ENCODE measurements at places on chromosomes 6 and 20.

GRCh38 chr6:51992876-51993275 lies 94.5 kb downstream of the PKHD1 start:
- no peak for DNase-seq

DNA sequence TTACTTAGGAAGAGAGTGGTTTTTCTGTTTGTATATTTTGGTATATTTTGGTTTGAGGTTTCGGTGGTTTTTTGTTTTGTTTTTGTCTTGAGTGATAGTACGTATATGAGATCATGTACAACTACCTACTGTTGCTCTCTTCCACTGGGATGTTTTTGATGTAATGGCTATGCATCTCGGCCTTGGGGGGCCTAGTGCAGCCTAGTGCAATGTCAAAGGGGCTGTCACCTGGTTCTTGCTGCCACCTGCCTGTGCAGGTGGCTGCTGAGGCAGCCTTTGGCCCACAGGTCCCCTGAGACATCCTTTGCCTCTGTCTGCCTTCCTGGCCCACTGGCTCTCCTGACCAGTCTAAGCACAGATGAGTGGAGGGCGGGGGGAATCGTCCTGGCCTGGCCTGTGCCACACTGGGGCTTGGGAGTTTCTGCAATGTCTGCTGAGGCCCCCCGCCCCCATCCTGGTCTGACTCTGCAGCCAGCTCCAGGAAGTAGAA lies 546.6 kb downstream of the CD83 start:
- no peak for DNase-seq

DNA sequence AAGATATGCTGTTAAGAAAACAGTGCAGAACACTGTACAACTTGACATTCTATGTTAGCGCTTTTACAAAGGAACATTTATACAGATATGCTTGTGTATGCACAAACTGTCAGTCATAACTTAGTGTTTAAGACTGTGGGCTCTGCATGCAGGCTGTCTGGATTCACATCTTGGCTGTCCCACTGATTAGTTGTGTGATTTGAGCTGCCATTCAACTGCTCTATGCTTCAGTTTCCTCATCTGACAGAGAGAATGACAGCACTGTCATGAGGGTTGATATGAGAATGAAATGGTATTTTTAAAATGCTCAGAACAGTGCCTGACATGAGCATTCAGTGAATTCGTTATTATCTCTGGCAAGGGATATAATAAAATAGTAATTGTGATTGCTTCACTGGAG lies 8.7 kb downstream of the SLC25A27 start:
- no peak for DNase-seq

DNA sequence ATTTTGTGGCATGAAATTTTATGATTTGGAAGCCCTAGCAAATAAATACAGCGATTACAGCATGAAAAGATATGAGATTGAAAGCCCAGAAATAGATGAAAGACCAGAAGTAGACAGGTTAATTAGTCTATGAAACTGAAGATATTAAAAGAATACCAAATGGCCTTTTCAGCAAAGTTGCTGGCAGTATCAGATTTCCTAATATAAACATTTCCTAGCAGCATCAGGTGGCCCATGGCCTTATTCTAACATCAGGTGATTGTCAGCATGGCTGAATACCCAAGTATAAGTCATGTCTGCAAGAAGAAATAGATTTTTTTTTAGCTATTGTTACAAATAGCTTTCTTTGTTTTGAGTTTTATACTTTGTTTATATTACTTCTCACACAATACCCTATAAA lies 93.2 kb downstream of the CLVS2 start:
- peak; percentile 68 for DNase-seq

DNA sequence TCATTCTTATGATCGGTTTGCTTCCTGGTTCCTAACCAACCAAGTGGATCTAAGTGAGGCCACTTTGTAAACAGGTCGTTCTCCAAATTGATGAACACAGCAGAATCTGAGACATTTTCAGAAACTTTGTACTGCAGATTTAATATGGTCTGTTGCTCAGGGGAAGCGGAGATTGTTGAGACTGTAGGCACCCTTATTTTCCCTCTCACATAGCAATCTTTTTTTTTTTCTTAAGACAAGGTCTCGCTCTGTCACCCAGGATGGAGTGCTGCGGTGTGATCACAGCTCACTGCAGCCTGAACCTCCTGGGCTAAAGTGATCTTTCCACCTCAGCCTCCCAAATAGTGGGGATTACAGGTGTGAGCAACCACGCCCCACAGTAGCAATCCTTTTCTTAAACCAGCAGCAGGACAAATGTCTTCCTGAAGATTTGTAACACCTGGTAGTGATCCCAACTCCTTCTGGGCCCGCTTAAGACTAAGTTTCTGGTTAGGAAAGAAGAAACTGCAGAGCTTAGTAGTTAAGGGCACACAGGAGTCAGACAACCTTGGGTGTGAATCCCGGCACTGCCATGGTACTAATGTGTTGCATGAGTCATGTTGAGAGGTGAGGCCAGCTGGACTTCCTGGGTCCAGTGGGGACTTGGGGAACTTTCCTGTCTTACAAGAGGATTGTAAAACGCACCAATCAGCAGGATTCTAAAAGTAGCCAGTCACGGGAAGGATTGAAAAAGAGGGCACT lies 48.4 kb upstream of the EZR start:
- DNase-seq: no peak

DNA sequence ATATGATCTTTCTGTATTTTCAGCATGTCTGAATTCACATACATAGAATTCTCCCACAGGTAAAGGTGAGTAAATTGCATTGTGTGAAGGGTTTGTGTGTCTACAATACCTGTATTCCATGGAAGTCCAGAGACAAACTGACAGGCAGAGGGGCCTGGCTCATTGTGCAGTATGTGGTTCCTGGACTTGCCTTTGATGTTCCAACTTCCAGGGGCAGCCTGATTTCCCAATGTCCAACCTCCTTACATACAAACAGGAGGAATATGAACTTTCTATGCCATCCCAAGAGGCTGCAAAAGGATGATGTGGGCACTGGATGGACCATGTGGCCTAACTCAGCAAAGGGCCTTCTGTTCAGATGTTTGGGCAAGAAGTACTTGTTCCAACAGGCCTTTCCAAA lies 58.5 kb downstream of the LYRM4 start:
- no peak for DNase-seq

- DNase-seq: no peak
These were observed 23.5 kb downstream of the GFOD1 start for GRCh38 chr6:13463941-13464340.

DNA sequence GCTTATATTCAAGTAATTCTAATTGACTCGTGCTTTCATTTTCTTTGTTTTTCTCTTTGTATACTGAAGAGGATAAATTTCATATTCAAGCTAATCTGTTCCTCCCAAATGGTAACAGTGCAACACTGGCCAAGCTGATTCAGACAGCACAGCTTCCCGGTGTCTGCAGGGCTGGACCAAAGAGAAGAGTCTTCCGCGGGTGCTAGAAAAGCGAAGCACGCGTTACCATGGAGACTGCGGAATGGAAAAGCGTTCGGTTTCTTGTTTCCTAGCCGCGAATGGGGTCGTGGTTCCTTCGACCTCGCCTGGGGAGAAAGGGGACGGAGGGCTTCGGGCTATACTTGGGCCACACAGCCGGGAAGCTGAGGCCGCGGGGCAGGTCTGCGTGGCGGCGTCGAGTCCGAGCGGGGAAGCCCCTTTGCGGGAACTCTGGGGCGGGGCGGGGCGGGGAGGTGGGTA lies 6.2 kb upstream of the ZNF311 start:
- DNase-seq: peak; percentile 55

- DNase-seq: peak; percentile 51
These were observed 2.3 kb downstream of the TUBB start for GRCh38 chr6:30722280-30723112.

DNA sequence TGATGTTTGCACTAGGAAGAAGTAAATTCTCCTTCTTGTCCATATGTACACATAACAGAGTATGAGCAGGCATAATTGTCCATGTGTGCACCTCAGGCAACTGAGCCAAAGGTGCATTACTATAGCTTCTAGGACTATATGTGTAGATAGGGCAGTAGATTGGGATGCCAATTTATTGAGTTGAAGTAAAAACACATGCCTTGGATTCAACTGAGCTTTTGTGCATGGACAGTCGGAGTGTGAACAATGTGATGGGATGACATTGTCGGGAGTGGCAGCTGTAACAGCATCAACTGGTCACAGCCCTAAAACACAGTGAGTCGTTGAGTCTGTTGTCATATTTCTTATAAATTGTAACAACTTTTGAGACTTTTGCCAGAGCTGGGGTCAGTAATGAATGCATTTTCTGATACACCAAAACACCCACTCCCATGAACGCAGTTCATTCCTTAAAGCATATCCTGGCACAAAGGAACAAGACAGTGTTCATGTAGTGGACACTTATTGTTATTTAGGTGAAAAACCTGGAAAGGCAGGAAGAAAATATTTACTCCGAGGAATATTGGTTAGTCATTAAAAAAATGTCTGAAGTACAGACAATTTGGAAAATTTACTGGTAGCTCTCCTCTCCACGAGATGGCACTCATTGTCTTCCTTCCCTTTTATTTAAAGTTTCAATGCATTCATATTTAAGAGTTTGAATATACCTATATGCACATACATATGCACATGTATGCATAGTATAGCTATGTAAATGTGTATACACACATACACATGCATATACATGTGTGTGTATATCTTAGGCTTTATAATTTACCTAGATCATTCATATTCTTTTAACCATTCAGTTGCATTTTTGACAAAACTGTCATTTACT lies 302.0 kb upstream of the STXBP5 start:
- no peak for DNase-seq

DNA sequence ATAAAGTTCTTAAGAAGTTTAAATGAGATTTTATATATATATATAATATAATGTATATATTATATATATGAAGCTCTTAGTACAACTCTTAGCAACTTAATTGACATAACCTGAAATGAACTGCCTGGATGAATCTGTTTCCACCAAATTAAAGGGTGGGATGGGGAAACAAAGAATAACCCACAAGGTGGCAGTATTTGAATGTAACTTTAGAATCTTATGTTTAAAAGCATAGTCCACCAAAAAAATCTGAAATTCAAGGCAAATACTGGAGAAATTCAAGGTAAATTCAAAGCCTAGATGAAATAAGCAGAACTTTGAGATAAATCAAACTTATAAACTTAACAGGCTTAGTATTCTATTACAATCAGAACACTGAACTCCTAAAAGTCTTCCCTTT lies 4.4 kb upstream of the IBTK start:
- peak; percentile 34 for DNase-seq

DNA sequence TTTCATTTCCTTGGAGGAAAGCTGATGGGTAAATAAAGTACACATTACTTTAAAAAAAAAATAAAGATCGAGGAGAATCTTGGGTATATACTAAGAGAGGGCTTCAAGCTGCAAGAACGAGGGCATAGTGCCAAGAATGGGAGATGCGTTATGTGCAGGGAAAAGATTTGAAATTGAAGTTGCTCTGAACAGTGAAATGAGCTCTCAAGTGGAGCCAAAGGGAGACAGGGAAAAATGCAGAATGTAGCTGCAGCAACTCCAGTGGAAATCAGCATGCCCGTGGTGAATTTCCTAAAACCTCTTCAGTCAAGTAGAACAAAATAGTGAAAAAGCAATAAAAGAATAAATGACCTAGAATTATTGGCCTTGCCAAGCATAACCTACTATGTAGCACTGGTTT lies 11.4 kb upstream of the COL9A1 start:
- no peak for DNase-seq

- no peak for DNase-seq
These were observed 4.3 kb upstream of the MTG2 start for GRCh38 chr20:62178316-62179161.

- DNase-seq: no peak
These were observed 484.0 kb upstream of the CITED2 start for GRCh38 chr6:139858429-139858828.

GRCh38 chr6:159595173-159595572 lies 97.9 kb downstream of the SOD2 start:
- DNase-seq: no peak

- no peak for DNase-seq
These were observed 7.6 kb upstream of the BMP5 start for GRCh38 chr6:55882718-55883569.

DNA sequence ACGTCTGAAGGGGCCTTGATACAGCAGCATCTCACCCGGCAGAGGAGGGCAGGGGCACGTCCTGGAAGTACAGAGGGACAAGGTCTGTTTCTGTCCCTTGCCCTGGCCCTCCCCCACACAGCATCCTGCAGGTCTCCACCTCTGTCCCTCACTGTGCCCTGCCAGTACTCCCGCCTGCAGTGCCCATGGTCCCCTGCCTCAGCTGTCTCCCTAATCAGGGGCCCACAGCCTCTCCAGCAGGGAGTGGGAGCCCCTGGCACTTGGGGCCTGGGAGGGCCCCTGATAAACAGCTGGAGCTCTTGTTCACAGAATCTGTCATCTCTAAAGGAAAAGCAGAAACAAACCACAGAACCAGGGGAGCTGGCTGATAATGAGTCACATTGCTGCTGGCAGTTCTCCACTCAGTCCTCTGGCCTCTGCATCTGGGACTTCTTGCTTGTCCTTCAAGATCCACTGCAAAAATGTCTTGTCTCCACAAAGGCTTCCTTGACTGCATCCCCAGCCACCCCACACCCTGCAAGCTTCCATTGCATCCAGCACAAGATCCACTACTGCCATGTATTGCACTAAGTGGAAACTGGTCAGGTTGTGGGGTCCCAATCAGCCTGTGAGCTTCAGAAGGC lies 33.2 kb upstream of the TAF8 start:
- DNase-seq: no peak

- no peak for DNase-seq
These were observed 15.1 kb upstream of the SYNJ2 start for GRCh38 chr6:157966589-157966977.

DNA sequence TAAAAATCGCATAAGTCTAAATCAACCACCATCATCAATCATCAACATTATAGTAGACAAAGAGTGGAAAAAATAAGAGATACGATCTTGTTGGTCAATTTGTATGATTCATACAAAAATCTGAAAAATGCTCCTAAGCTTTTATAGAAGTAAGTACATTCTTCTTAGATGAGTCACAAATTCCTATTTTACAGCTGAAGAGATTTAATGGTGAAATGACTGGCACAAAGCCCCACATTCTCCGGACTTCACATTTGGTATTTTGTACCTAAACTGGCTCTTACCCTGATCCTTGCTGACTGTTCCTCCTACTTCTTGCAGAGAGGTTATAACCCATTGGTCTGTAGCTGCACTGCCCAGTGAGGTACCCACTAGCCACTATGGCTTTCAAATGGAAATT lies 29.9 kb upstream of the PREP start:
- DNase-seq: no peak

GRCh38 chr6:150684161-150684560 lies 84.5 kb downstream of the PLEKHG1 start:
- DNase-seq: no peak

- DNase-seq: no peak
These were observed 51.2 kb upstream of the RNF24 start for GRCh38 chr20:4066551-4066950.

GRCh38 chr20:33399924-33400323 lies 1.4 kb downstream of the CDK5RAP1 start:
- DNase-seq: no peak

GRCh38 chr6:38177882-38178583 lies 358.5 kb downstream of the ZFAND3 start:
- no peak for DNase-seq

Data from NCI-H1105 (cell line).